ENCODE measurements at places on chromosomes 3 and 15.

- DNase-seq: no peak
These were observed 14.0 kb downstream of the TTC14 start for GRCh38 chr3:180615954-180616353.

- no peak for DNase-seq
These were observed 114.0 kb downstream of the RFTN1 start for GRCh38 chr3:16399473-16399872.

- no peak for DNase-seq
These were observed 307.9 kb downstream of the TLE3 start for GRCh38 chr15:69789648-69790393.

DNA sequence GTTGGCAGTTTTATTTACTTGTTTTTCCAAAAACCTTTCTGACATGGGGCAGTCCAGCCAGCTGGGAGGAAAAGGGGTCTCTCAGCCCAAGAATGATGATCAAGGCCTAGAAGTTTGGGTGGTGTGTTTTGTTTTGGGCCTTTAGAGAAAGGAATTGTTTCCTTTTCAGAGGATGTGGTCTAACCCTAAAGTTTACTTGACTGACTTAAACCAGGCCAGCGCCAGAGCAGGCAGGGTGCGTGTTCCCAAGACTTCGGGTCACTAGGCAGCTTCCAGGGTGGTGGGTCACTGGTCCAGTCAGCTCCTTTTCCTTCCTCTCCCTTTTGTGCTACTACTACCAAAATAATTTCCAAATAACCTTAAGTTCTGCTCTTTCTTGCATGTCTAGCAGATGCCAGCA lies 4.9 kb downstream of the FLNB start:
- DNase-seq: no peak

- DNase-seq: no peak
These were observed 18.1 kb upstream of the LEKR1 start for GRCh38 chr3:156808025-156808424.

DNA sequence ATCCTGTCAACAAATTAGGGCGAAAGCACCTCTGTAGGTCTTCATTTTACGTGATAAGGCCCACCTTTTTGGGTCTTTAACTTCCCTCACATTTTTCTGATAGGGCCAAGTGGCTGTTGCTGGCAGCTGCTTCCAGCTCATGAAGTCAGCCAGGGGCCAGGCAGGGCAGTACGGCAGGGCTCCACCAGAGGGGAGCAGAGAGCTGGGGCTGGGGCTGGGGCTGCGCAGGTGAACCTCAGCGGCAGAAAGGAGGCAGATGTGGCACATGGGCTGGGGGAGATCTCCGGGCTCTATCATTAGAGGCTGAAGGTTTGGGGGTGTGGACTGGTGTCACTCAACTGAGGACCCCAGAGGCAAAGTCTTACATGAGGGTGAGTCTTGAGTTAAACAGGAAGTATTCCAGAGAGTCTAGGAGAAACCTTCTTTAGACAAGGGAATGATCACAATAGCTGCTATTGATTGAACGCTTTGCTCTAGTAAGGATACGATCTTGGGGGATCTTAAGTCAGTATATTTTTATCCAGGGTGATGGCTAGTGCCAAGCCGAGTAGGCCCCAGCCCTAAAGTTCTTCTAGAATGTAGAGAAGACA lies 62.8 kb upstream of the MEX3B start:
- DNase-seq: no peak

DNA sequence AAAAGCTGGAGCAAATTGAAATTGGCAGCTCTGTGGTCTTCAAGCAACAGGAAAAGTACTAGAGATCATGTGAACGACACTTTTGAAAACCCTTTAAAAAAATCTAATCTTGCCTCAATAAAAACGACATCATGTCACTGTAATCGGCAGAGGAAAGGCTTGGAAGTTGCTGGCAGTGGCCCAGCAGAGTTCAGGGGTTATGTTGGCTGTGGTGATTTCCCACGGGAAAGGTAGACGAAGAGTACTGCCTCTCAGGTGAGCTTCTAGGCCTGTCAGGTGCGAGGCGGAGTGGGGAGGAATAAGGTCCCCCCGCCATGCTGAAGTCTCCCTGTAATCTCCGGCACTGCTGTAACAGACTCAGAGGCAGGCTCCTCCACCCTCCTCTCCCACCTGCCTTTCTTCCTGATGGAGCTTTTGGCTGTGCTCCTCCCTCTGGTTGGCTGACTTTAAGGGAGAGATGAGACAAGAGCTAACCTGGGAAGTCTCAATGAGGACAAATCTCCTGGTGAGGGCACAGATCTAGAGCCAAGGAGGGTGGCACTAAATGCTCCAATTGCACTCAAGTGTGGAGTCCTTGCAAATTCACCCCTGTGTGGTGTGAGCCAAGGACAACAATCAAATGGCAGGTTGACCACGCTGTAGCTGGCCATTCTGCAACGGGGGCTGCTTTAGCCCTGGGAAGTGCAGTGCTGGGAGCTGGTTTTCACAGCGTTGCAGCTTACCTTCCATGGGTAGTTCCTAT lies 18.7 kb upstream of the HES1 start:
- no peak for DNase-seq

DNA sequence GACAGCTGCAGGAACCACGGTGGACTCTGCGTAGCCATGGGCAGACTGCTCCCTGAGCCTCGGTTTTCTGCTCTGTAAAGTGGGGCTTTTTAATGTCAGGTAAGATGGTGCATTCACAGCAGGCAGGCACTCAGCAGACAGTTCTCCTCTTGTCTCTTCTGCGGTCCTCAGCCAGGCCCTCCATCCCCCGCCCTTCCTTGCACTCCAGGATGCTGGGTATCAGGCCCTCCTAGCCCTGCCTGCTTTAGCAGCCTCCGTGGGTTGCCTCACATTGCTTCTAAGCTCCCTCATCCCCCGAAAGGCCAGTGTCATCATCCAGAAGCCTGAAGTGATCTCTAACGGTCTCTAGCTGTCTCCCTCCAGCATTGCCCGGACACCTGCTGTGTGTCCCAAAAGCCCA lies 115.7 kb downstream of the WNT7A start:
- DNase-seq: no peak

- no peak for DNase-seq
These were observed 5.8 kb downstream of the MCM2 start for GRCh38 chr3:127604035-127604434.

- no peak for DNase-seq
These were observed 3.3 kb upstream of the RAB8B start for GRCh38 chr15:63186065-63186464.

DNA sequence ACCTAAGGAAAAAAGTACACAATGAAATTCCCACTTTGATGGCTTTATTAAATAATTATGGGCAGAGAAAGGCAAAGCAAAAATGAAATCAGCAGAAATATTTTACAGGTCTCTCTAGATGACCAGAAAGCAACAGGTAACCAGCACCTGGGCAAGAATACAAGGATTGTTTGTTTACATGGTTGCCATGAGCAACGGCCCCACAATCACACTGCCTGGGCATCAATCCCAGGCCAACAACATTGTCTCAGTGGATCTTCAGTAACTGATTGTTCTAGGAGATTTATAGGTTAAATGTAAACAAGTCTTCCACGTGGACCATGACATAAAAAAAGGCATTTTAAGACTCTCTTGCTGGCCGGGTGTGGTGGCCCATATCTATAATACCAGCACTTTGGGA lies 82.6 kb downstream of the PDZRN3 start:
- DNase-seq: no peak

GRCh38 chr15:63366451-63366850 lies 15.2 kb downstream of the CA12 start:
- no peak for DNase-seq

DNA sequence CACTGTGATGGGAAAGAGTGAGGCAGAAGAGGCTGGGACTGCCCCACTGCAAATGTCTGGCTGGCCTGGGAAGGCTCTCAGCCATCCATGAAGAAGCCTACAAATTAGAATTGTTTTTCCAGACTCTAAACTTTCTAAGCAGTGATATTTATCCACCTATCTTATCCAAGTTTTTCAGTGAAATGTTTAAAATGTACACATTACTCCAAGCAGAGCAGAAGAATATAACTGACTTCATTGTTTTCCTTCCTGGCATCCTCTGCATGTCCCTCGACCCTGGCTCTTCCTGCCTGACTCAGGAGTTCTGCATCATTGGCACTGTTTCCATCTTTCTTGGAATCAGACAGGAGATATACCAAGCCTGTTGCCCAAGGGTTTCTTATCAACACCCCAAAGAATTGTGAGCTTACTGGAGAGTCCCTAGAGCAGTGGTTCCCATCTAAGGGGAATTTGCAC lies 401.5 kb upstream of the PROK2 start:
- no peak for DNase-seq

All from cortex of kidney (tissue), 1 donor.